Spinal cord (tissue), 10 donors: ENCODE measurements at places on chromosomes 16 and 17.

DNA sequence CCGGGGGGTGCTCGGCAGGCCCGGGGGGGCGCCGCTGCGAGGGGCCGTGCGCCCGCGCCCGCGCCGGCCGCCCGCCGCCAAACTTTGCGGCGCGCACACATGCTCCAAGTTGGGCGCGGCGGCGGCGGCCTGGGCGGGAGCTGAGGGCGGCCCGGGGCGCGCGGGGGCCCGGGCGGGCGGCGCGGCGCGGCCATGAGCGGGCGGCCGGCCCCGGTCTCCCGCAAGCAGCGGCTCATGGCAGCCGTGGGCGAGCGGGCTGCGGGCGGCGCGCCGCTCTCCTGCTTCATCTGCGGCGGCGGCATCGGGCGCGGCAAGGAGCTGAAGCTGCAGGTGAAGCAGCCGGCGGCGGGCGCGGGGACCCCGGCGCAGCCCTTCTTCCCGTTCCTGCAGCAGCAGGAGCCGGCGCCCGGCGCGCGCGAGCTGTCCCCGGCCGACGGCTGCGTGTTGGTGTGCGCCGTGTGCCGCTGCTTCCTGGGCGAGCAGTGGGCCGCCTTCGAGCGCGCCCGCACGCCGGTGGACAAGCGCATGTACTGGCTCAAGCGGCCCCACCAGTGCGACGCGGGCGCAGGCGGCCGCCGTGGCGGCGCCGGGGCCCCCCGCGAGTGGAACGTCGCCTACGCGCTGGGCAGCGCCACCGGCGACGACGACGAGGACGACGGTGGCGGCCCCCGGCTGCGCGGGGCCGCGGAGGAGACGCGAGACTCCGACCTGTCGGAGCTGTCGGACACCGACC, 57.2 kb upstream of the CIBAR2 start:
- DNase-seq: no peak

DNA sequence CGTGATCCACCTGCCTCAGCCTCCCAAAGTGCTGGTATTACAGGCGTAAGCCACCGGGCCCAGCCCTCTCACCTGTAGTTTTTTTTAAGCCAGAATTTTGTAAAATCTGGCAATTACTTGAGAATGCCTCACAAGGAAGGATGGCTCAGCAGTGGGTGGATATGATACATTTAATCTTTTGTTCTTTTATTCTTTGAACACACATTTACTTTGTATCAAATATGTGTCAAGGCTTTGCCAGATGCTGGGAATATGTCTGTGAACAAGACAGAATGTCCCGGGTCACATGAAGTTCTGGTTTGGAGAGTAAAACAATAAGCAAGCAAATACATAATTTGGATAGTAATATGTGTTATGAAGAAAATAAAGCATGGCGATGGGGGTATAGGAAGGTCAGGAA, 4.9 kb upstream of the COPS3 start:
- DNase-seq: no peak

GRCh38 chr16:78274771-78275170, 175.3 kb downstream of the WWOX start:
- no peak for DNase-seq

DNA sequence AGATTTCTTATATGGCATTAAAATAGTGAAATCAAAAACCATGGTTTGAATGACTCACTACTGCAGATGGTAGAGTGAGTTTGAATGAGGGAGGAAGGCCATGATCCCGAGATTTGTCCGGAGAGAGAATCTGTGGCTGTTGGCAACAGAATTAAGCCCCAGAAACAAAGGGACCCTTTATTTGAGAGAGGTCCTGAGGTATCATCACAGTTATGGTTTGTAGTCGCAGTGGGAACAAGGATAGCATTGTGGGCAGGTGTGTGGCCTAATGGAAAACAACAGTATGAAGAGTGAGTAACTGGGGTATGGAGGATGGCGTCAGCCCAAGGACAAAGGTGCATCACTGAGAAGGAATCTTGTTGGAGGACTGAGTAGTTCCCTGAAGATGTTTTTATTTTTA, 8.5 kb upstream of the ZFP3 start:
- no peak for DNase-seq

- DNase-seq: no peak
These were observed 37.6 kb upstream of the RPL38 start for GRCh38 chr17:74165797-74166365.

DNA sequence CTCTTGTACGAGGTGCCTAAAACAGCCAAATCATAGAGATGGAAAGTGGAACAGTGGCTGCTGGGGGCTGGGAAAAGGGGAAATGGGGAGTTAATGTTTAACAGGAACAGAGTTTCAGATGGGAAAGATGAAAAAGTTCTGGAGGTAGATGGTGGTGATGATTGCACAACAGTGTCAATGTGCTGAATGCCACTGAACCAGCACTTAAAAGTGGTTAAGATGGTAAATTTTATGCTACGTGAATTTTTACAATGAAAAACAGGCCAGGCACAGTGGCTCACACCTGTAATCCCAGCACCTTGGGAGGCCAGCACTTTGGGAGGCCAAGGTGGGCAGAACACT, 130.4 kb downstream of the C16orf78 start:
- DNase-seq: no peak

GRCh38 chr16:11666103-11667055, 1.9 kb upstream of the SNN start:
- no peak for DNase-seq

GRCh38 chr16:10646581-10647263, 48.0 kb downstream of the TEKT5 start:
- no peak for DNase-seq

- no peak for DNase-seq
These were observed 267.1 kb upstream of the TBX2 start for GRCh38 chr17:61132524-61132923.

DNA sequence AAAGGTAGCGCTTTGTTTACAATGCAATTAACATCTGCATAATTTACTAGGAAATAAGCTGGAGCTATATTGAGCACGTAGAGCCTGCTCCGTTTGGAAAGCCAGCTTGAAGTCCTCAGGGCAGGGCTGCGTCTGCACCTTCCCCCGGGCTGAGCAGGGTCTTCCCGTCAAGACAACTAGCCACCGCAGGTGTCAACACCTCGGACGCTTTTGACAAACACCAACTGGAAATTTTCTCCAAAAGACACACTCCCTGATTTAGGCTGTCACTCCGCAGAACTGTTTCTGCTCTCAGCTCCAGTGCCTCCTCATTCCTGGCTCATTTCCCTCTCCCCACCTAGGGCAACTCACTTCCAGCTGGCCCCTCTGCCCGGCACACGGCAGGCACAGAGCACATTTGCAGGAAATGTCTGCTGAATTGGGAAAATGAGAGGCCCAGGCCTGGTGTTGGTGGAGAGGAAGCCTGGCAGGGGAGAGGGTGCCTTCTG, 170.3 kb downstream of the MAF start:
- peak; percentile 80 for DNase-seq

- no peak for DNase-seq
These were observed 23.8 kb downstream of the MPRIP start for GRCh38 chr17:17066021-17066420.

DNA sequence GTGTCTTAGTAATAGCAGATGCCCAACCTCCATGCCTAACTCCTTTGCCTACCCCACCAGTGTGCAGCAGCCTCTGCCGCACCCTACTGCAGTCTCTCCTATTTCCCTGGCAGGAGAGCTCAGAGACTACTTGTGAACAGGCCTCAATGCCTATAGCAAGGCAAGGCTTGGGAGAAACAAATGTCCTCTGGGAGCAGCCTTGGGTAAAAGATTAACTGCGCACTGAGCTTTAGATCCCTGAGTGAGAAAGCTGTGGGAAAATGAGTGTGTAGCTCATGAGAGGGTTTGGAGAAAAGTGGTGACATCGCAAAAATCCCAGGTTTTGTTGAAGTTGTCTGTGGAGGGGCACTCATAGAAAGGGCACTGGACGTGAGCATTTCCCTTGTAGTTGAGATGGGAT, 335.8 kb downstream of the WWOX start:
- no peak for DNase-seq

DNA sequence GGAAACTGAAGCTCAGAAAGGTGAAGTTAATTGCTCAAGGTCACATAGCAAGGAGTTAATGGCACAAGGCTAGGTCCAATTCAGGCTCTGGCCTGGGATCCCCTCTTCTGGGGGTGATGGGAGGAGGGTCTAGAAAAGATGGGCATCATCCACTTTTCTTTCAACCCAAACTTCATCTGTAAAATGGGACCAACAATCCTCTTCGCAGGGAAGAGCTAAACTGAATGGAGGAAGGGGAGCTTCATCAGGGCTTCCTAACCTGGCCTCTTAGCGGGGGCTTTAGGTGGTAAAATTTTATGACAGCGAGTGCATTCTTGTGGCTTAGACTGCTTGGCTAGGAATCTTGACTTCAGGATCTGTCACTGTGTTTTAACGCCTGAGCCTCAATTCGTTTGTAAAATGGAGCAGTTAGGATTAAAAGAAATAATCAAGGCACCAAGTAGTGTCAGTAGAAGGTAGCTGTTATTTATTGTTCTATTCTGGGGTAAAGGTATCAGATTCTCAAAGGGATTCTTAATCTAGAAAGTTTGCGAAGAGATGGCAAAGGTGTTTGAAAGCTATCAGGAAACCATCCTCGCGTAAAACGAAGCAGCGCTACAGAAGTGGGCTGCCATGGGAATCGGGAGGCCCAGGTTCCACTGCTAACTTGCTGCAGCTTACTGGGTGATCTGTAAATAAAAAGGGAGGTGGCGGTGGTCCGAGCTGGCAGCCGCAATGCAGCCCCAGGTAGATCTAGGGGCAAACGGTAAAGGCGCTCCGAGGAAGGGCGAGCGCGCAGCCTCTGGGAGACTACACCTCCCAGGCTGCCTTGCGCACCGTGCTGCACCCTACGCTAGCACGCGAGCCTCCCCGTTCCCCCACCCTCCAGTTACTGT, 1.5 kb upstream of the SRCAP start:
- no peak for DNase-seq

DNA sequence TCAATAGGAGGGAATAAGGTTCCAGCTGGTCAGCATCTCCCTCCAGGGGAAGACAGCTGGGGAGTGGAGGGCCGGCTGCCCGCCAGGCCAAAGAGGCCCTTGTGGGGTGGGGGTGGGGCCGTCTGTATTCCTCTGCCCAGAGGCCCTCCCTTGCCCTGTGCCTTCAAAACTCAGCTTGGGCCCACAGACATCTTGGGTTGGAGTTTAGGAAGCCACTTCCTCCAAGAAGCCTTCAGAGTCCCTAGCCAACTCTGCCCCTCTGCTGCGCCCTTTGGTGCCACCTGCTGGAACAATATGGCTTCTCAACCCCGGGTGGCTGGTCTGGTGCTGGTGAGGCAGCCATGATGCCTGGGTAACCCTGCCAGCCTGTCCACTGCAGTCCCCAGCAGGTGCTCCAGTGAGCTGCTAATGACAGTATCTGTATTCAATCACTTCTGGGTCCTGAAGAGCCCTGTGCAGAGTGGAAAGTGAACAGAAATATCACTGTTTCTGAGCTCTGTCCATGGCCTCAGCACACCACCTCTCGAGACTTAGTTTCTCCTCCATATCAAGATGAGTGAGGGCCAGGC, 16.7 kb downstream of the HSD11B2 start:
- no peak for DNase-seq

DNA sequence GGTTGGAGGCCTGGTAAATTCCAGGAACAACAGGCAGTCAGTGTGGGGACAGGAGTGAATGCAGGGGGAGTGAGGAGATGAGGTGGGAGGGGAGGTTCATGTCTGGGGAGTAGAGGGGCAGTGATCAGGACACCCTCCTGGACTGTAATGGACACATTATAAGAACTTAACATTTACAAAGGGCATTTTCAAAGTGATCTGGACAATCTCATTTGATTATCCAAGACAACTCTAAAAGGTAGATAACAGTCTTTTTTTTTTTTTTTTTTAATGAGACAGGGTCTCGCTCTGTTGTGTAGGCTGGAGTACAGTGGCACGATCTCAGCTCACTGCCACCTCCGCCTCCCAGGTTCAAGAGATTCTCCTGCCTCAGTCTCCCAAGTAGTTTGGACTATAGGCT, 5.7 kb downstream of the SDK2 start:
- DNase-seq: no peak

- no peak for DNase-seq
These were observed 17.9 kb upstream of the B4GALNT2 start for GRCh38 chr17:49114703-49115102.

- no peak for DNase-seq
These were observed 226.7 kb upstream of the MYOCD start for GRCh38 chr17:12438813-12439586.

DNA sequence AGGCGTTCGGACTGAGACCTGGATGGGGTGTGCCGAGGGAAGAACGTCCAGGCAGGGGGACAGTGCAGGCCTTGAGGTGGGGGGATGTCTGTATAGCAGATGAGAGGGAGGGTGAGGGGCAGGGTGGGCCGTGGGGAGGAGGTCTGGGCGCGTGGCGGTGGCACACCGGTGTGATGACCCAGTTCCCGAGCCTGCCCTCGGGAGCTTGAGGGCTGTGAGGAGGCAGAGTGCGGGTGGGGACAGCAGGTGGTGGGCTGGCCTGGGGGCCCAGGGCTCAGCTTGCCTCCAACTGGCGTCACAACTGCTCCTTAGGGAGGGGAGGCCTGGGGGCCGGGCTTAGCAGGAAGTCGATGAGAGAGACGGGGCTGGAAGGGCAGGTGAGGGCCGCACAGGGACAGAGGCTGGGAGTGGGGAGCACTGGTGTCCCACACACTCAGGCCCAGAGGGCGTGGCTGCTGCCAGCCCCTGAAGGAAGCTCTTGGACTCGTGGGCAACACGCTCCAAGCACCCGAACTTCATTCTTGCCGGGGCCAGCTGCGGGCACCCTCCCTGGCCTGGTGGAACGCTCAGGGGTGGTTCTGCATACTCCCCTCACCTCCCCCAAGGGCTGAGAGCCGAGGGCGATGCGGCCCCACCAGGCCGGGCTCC, 6.5 kb downstream of the CACNA1H start:
- DNase-seq: no peak

DNA sequence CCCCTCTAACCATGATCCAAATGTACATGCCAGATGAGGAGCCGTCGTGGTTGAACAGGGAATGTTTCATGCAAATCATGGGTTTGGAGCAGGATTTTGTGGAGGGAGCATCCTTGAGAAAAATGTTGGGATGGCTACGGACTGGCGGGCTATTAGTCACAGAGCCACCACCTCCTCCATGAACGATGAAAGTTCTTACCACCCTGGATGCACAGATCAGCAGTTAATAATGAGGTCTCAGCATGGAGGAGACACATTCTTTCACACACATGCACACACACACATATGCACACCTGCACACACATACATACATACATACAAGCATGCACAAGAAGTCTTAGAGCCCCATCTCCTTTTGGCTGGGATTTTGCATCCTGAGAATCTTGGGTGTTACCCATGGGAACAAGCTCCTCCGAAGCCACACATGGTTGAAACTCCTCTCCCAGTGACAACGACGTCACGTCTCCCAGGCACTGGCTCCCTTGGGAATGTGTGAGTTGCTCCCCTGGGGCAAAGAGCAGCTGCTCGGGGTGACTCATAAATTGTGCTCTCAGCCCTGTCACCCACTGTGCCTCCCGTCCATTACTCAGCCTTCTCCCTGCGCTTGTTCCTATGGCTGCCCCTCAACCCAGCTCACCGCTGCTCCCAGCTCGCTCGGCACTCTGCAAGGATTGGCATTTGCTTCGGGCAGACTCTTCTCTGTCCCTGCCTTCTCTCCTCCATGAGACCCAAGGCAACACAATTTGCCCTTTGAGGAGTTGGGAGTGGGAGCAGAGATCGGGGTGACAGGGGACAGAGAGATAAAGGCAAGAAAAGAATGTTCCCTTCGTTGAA, 344.6 kb downstream of the SOX9 start:
- DNase-seq: no peak
